ENCODE measurements at places on chromosomes 13 and 19. TPM values are rescaled to one million over a fixed set of nuclear protein-coding genes. Genes with fewer than 3 reads are reported as not detected.

- no peak for DNase-seq
These were observed 1022.0 kb downstream of the EFNB2 start for GRCh38 chr13:105513448-105513847.

GRCh38 chr13:46405457-46405856, 18.4 kb upstream of the RUBCNL start:
- DNase-seq = no peak

DNA sequence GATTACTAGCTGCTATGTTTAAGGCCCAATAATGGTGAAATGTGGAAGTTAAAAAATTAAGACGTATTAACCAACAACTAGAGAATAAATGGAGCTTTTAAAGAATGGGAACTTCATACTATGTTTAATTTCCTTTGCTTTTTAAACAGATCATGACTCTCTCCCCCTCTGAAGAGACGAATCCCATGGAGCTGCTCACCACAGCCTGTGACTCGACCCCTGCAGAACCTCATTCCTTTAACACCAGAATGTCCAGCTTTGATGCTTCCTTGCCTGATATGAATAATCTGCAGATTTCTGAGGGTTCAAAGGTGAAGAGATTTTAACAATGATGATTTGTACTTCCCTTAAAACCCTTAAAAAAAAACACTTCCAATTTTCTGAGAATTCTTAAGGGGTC, 53.0 kb downstream of the ZAR1L start:
- DNase-seq = no peak

- no peak for DNase-seq
These were observed 245.0 kb downstream of the KLF5 start for GRCh38 chr13:73303851-73304250.

DNA sequence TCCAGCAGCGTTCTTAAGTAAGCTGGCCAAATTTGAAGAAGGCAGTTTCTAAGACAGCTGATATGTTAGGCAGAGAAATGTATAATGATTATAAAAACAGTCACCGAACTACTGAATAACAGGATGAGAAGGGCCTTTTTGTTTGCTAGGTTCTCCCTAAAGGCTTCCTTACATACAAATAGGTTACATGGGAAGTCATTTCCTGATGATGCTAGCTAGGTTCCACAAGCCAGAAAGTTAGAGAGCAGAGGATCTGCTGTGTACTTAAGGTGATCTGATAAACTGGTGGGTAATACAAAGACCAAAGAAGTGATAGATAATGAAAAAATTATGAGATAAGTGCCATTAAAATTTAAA, 139.7 kb downstream of the VWA8 start:
- no peak for DNase-seq

Gene CHAMP1
- polyA plus RNA-seq = 18.9 TPM

DNA sequence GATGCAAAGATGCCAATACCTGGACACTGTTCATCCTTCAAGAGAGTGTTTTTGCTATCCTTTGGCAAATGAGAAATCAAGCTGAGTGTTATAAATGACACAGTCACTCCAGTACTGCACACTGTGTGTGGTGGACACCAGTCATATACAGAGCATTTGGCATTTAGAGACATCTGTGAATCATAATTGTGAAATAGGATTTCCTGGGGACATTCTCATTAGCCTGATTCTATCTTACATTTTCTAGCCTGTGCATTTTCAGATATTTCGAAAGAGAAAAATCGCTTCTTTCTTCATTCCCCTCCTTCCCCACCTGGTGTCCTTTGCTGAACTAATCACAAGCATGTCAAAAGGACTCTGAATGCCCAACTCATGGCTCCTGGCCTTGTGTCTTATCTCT, 781.0 kb upstream of the ARGLU1 start:
- no peak for DNase-seq

- DNase-seq = no peak
These were observed 29.6 kb upstream of the EEF1AKMT1 start for GRCh38 chr13:20803180-20803965.

DNA sequence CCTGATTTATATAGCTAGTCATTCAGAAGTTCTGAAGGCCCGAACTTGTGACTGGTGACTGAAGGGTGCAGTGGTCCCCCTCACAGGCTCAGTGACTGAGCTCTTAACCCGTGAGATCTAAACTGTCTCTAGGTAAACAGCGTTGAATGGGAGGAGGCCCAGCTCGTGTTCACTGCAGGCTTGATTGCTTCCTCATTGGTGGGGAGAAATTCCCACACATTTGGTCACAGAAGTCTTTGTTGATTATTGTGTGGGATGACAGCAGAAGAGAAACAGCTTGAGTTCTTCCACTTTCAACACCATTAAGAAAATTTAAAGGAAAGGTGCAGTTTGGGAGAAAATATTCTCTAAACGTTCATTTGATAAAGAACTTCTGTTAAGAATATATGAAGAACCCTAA, 1178.0 kb downstream of the UQCRFS1 start:
- no peak for DNase-seq

Gene NLRP9
- not detected for polyA plus RNA-seq

Gene ZNF564
- not detected for polyA plus RNA-seq

Gene KLF1
- polyA plus RNA-seq = 0.55 TPM

Gene MYH14
- 61.6 TPM for polyA plus RNA-seq

DNA sequence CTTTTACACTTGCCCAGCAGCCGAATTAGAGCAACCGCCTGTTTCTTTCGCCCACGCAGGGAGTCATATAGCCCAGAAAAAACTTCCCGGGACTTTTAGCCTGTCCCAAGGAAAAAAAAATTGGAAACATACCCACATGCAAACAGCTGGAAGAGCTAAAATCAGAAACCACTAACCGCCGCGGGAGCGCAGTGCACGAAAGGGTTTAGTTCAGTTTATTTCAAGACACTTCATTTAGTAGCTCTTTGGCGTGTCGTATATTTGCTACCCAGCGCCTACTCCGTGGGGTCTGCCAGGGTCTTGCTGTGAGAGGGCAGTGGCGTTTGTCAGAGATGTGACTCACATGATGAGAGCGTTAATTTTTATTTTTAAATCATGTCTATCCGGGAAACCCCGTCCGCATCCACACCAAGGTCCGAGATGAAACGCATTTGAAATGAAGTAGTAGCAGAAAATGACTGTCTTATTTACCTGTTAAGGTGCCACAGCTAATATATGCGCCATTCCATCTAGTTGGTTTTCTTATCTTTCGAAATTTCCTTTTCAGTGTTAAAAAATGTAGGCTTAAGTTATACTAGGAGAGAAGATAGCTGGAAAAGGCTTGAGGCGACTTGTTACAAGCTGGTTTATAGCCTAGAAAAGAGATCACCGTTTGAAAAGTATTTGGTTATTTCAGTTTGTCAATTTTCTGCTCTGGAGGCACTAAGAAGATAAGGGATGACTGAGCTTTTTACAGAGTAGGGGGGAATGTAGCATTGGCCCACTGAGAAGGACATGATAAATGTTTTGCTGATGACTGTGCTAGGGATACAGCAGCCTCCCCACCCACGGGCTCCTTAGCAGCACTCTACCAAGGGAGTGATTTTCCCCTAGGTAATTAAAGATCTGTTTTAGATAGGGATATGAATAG, 1.7 kb downstream of the KLF5 start:
- DNase-seq = peak; percentile 64

Gene TEX26
- 0.28 TPM for polyA plus RNA-seq

- DNase-seq = no peak
These were observed 14.9 kb upstream of the ZNRF4 start for GRCh38 chr19:5440299-5440698.

- DNase-seq = no peak
These were observed 77.1 kb downstream of the SACS start for GRCh38 chr13:23356368-23356767.

Gene NUDT15
- polyA plus RNA-seq = 17.5 TPM

- DNase-seq = no peak
These were observed 2.0 kb upstream of the RCBTB1 start for GRCh38 chr13:49587311-49587847.

GRCh38 chr13:74110053-74110452, 24.2 kb downstream of the KLF12 start:
- DNase-seq = no peak

Gene ACER1
- polyA plus RNA-seq = not detected

DNA sequence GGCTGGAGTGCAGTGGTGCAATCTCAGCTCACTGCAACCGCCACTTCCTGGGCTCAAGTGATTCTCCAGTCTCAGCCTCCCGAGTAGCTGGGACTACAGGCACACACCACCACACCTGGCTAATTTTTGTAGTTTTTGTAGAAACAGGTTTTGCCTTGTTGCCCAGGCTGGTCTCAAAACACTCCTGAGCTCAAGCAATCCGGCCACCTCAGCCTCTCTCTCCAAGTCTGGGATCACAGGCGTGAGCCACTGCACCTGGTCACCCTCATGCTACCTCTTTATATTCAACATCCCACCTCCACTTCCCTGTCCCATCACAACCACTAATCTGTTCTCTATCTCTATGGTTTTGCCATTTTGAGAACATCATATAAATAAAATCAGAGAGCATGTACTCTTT, 155.7 kb downstream of the PTPRS start:
- no peak for DNase-seq

Gene IRF2BP1
- 13.1 TPM for polyA plus RNA-seq

Gene EBPL
- polyA plus RNA-seq = 20.8 TPM

- DNase-seq = peak; percentile 7
These were observed at the start of gene DGKH for GRCh38 chr13:42048342-42048683. Gene DGKH (plus strand): TSS chr13:42048648. CDS start chr13:42048774, 126 bp downstream.

- no peak for DNase-seq
These were observed 13.8 kb downstream of the DCAF15 start for GRCh38 chr19:13965926-13966683.

Measured in muscle of arm (tissue), 14 donors.